Activated gamma-delta T cell treated with Interleukin-2 at 50 U/mL for 16 hours (primary cell): ENCODE measurements at places on chromosomes 1 and 21.

DNA sequence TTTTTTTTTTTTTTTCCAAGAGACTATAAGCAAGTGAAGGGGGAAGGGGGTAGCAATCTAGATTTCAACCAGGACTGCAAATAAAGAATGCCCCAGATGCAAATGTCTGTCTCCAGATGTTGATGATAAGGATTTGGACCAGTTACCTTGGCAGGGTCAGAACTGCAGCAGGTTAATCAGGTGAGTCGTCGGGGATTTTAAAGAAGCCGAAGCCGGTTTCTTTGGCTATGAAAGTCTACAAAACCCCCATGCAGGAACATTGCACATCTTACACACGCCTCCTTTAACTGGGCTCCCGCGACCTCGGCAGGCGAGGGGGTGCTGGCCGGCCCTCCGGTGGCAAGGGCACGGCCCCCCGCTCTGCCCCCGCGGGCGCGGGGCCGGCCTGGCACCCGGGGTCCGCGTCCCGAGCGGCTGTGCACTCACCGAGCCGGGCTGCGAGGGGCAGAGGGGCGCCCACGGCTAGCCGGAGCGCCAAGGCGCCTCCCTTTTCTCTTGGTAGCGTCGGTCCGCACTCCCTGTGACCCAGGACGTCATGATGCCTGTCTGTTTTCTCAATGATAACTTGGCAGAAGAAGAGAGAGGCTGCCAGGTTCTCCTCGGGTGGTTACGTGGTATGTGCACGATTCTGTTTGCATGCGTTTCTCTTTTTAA, 366.3 kb upstream of the ESRRG start:
- no peak for DNase-seq

DNA sequence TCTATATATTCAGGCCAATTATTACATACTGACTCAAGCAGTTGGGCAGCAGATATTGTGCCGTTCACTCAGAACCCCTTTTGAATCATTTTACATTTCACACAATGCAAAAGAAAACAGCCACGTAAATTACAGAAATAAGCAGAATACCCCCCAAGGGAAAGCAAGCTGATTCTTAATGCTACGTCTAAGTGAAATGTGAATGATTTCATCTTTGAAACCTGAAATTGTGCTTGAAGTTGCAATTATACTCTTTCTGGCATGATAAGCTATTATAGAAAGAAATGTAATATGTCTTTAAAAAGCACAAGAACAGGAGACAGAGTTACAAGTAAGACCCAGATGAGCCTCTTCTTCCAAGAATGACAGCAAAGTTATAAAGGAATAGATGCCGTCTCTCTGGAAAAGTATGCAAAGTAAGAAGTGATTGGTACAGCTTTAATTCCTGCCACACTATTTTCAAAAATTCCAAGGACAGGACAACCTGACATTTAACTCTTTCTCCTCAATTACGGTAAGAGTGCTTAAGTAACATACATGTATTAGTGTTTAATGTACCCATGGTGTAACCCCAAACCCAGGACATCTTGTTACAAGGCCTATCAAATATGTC, 891.5 kb upstream of the ADGRL2 start:
- DNase-seq = no peak

- DNase-seq = no peak
Measured at GRCh38 chr1:166908942-166909341, 32.9 kb upstream of the TADA1 start.

DNA sequence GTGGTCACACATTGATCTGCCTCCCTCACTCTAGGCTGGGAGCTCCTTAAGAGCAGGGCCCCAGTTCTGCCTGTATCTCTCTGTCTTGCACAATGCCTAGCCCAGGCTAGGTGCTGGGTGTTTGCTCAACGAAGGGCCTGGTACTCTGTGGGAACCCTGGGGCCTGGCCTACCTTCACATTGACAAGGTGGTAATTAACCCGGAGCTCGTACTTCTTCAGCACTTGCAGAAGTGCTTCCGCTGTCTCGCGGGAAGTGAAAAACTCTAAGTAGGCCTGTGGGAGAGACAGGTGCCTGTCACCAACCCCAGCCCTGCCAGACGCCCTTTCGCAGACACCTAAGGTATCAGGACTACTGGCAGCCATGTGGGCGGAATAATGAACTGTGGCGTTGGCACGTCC, 13.7 kb downstream of the MTHFR start:
- DNase-seq = no peak

DNA sequence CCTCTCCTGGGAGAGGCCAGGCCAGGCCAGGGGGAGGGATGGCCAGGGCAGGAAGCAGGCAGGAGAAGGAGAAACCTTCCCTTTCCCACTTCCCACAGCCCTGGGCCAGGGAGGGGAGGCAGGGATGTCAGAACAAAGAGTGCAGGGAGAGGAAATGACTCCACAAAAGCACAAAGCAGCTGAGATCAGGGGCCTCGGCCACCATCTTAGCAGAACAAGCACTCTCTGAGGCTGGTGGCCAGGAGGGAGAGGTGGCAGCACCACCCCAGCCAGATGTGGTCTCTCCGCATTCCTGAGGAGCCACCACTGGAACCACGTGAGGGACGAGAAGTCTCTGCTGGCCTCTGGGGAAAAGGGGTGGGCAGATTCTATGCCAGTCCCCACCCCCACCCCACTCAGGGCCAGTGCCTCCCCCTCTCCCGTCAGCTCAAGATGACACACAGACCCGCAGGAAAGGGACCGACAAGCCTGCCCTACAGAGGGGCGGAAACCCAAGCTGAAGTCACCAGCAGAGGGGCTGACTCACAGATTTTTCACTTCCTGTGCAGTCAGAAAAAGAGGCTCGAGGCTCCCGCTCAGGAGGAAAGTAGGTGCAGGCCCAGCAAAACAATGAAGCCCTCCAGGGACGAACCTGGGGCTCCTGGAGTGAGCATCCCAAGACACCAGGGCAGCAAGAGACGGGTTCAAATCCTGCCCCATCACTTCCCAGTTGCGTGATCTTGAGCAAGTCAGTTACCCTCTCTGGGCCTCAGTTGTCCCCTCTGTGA, 24.1 kb upstream of the ALDH4A1 start:
- DNase-seq = peak; percentile 86

- peak; percentile 79 for DNase-seq
Measured at GRCh38 chr1:13730751-13731482, 30.9 kb downstream of the PRDM2 start.

DNA sequence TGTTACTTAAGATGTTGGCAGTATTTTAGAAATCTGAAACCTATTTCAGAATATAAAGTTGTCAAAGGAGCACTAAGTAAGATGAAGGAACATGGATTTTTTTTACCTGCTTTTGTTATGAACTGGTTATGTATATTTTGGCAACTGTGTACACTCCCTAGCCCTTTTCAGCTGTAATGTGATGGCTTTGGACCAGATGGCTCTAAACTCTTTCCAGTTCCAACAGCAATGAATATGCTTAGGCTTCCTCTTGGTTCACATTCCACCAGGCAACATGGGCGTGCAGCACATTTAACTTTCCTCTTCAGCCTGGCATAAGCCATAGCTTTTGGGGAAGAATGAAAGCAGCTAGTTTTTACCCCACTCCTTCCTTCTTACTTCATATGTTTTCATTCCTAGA, 95.6 kb upstream of the ADAMTS5 start:
- no peak for DNase-seq

DNA sequence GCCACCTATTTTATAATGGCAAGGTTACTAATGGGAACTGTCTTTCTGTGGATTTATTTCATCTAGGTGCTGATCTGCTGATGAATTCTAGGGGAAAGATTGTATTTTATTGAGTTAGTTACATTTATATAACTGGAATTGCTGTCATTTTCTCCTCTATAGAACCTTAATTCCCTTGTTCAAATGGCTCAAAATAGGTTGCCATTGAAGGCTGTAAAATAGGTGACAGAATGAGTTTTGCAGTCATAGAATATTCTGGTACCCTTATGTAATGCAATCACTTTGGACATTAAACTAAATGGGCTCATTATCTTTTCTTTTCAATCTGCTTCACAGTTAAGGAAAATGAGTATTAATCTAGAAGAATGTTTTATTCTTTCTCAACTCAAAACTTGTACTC, 131.0 kb downstream of the CTH start:
- no peak for DNase-seq

- DNase-seq = no peak
Measured at GRCh38 chr1:101302831-101303511, 66.2 kb downstream of the S1PR1 start.

DNA sequence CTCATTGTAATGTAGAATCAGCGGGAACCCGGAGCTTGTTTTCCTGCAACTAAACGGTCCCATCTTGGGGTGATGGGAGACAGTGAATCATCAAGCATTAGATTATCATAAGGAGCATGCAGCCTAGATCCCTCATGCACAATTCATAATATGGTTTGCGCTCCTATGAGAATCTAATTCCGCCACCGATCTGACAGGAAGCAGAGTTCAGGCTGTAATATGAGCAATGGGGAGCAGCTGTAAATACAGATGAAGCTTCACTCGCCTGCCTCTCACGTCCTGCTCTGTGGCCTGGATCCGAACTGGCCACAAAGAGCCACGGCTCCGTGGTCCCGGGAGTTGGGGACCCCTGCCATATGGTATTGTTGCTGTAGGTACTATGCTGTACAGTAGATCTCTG, 1.6 kb downstream of the IFI44 start:
- DNase-seq = no peak

DNA sequence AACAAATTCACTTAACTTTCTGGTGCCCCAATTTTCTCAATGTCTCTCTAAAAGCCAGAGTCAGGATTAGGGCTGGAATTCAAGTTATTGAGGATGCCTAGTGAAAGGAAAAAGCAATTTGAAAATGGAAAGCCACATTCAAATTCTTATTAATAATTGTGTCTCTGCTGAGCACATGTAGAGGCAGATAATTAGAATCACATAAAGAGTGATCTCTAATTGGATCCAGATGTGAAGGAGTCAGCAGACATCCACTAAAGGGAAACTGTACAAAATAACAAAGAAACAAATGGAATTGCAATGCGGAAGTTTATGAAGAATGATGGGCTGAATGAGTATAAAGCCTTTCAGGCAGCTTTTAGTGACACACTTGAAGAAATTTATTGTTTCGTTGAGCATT, 482.6 kb downstream of the TTLL7 start:
- DNase-seq = no peak

DNA sequence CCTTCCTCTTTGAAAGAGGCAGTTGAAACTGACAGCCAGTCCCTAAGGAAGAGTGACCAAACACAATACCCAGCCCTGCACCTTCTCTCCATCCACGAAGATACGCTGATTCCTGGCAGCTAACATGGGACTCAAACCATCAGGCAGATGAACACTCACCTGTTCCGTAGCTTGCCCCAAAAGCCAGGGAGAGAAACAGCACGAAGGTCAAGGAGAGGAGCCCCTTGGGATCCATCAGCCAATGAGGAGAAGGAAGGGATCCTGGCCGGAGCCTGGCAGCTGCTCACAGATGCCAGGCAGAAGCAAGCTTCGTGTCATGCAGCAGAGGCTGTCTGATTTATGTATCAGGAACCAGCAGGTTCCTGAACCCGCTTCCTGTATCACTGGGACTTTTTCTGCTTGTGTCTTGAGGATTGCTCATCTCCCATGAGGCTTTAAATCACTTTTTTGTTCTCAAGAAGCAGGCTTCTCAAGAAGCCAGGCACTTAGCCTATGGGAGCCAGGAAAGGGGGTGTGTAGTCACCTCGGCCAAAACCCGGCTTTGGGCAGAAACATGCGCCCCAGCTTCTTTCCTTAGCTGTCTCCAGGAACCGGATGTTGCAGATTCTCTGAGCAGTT, at the start of gene SLAMF1:
Gene SLAMF1, minus strand, starts transcription at position 334 of the 618 bp plus-strand sequence. Its CDS starts 99 bp downstream, at position 235.
- no peak for DNase-seq

DNA sequence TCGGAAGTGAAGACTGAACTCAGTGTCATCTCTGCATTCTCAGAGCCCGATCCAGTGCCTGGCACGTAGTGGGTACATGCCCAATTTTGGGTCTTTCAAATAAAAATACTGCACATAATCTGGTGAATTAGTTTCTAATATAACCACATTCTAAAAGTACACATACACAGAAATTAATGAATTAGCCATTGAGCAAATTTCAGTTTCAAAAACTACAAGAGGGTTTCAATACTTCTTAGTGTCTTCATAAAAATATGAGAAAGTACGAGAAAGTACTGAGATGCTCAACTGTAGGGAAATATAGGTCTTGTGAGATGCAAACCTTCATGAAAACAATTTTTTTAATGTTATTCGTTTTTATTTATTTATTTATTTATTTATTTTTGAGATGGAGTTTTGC, 86.9 kb downstream of the SMYD2 start:
- no peak for DNase-seq

GRCh38 chr1:173009597-173009996, 41.1 kb downstream of the TNFSF18 start:
- DNase-seq = no peak

DNA sequence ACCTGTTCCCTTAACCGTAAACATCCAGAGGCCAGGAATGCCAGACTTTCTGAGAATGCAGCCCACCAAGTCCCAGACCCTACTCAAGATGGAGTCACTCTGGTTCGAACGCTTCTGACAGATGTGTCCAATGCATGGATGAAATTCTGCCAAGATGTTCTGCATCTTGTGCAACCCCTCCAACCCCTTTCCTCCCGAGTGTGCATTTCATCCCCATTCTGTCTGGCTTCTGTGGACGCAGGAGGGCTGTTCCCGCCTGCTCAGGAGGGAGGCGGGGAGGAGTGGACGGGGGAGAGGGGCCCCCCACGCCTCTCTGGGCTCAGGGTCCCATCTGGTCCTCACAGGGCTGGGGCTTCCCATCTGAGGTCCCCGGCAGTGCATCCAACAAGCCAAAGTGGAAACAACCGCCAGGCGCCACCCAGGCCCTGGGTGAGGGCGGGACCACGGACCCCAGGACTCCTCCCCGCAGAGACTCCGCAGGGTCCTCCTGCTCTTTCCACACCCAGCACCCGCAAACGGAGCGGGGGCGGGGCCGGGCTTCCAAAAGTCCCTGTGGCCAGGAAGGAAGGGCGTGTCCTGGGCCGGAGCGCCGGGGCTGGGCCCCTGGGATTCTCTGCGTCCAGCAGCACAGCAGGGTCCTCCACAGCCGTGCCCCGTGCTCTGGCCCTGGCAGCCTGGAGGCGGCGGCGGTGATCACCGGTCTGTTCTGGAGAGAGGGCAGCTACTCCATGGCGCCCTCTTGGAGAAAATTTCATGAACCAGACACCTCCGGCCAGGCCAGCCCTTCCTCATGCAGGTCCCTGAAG, 27.8 kb upstream of the SUMO3 start:
- DNase-seq = peak; percentile 35

- no peak for DNase-seq
Measured at GRCh38 chr21:29074007-29074376, 544 bp upstream of the CCT8 start.

DNA sequence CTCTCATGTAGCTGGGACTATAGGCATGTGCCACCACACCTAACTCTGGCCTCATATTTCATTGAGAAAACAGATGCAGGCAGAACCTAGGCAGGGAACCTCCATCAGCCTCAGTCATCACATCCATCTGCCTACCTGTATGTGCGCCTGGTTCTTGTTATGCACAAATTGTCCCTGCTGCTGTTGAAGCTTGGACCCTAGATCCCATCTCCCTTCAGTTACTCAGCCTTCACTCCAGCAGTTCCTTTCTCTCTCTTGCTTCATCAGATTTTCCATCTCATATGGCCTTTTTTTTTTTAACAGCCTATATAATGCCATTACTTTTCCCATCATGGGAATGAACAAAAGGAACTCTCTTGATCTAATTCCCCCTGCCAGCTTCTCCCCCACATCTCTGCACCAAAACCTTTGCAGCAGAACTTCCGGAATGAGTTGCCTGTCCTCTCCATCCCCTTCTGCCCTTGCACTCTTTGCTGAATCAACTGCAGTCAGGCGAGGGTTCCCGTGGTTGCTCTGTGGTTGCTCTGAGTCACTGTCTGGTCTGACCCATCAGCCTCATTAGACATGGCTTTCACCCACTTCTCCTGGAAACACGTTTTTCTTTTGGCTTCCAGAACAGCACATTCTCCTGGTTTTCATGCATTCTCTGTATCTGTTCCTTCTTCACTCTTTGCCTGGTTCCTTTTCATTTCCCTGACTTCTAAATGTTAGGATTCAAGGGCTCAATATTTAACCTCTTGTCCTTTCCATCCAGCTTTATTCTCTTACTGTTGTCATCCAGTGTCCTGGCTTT, 41.5 kb downstream of the UBE4B start:
- DNase-seq = peak; percentile 54
